ENCODE measurements at places on chromosomes 2 and 18. TPM values are rescaled to one million over a fixed set of nuclear protein-coding genes. Genes with fewer than 3 reads are reported as not detected.

GRCh38 chr2:102252236-102252635 is 59.1 kb upstream of the IL1RL1 start:
- no peak for DNase-seq

CTLA4 gene
- total RNA-seq = not detected

- DNase-seq = no peak
These were observed 423.4 kb downstream of the RND3 start for GRCh38 chr2:150063931-150064548.

DNA sequence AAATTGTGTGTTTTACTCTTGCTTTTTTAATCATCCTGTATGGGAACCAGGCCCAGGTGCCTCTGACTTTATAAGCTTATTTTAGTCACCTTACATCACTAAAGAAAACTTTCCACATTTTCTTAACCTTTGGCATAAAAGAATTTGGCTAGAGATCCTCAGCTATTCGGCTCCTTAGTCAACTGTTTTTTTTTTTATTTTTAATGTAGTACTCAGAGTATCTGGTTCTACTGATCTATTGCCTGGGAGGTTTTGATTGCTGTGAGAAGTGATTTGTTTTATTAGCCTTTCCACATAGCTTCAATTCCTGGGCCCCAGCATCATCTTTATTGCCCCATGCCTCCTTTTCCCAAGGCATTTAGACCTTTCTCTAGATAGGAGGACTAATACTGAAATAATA is 121.0 kb downstream of the MYO1B start:
- DNase-seq = no peak

DNA sequence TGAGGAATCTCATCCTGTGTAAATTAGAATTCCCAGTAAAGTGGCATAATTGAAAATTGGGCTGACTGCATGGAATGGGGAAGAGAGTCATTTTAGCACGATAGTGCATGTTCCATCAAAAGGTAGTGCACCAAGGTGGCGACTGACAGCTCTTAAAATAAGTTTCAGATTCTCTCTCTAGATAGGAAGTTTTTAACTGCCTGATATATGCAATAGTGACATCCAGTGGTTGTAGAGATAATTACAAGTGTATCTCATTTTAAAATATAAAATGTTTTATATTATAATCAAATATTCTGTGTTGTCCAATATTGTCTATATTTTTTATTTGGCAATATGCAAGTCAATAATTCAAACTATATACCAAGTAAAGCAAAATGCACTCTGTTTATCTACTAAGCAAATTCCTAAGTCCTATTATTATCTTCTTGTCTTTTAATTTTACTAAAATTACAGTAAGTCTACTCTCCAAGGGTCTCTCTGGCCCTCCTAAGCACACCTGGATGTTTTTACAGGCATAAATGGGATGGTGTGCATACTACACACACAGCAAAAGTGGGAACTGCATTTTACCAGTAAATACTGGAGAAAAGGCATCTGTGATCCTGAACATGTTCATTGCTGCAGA is 397.7 kb upstream of the HNRNPA3 start:
- no peak for DNase-seq

GRCh38 chr2:217016796-217017419 is 157.0 kb upstream of the TNP1 start:
- no peak for DNase-seq

RAPGEF4 gene
- total RNA-seq = 4.3 TPM

SF3B6 gene
- 140 TPM for total RNA-seq

SNORC gene
- total RNA-seq = under 0.01 TPM

GRCh38 chr2:144495227-144496091 is 24.5 kb downstream of the ZEB2 start:
- no peak for DNase-seq

GRCh38 chr2:106334802-106335201 is 133.4 kb downstream of the RGPD3 start:
- DNase-seq = no peak

DNA sequence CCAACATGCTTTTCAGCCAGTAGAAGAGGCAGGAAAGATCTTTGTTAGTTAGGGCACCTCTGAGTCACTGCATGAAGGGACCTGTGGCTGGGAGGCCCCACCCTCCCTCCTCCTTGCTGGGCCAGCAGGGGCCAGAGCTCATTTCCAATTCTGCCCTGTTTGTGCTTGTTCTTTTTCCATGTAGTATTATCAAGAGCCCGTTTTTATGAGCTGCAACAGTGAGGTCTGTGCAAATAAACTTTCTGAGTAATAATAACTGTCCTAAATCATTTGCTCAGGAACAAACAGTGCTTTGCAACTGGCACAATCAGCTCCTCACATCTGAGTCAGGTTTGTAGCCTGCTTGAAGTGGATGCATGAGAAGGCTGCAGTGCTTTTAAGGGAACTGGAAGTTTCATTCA is 128.0 kb downstream of the ARL4C start:
- DNase-seq = peak; percentile 92

CRYGC gene
- not detected for total RNA-seq

CDH19 gene
- 69.6 TPM for total RNA-seq

SERPINB5 gene
- total RNA-seq = not detected

C2orf92 gene
- total RNA-seq = not detected

- DNase-seq = no peak
These were observed 2.9 kb downstream of the RNF149 start for GRCh38 chr2:101305492-101306078.

GRCh38 chr18:49911427-49911826 is 98.1 kb upstream of the ACAA2 start:
- DNase-seq = no peak

DNA sequence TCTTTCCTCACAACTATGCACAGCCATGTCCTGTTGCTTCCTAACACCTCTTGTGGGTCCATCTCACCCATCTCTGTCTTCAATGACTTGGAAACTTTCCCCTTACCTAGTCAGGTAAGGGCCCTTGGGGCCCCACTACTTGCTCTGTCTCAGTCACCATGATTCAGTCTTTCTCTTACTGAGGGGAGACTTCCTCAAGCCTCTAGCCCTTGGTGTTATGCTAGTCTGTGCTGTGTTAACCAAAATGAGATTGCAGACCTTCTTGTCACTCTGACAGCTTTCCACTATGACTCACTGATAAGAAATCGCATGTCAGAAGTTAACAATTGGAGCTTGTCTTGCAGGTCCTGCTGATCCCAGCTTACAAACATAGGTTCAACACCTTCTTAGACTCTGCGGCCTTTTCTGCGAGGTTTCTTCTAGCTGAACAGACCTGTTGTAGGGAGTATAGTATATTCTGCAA is 65.3 kb downstream of the WDR75 start:
- DNase-seq = no peak

EML6 gene
- 0.66 TPM for total RNA-seq

GRCh38 chr2:28341208-28341891 is 51.3 kb upstream of the FOSL2 start:
- DNase-seq = peak; percentile 59

DNA sequence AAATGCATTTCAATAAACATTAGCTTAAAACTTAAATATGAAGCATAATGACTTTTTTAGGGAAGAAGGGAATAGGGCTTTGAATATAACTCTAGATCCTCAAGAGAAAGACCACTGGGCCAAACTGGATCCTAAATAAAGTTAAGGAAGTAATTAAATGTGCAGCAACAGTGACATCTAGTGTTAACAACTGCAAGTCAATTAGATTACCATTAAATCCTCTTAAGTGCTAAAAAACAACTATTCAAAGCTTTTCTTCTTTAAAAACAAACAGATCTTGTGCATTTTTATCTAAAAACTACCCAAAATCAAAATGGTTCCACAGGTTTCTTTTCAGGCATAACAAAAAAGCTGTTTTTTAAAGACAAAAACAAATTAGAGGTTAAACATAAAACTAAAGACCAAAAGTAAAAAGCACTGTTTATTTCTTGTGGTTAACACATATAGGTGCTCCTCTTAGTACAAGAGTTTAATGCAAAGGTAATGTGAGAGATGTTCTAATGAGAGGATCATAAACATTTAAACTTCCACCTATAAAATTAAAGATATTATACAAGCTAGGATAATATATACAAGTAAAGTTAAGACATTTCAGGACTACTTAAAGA is 111.4 kb downstream of the THADA start:
- no peak for DNase-seq

GRCh38 chr2:18171191-18172139 is 293.0 kb downstream of the KCNS3 start:
- peak; percentile 83 for DNase-seq

Data from sigmoid colon (tissue), 7 donors.